ENCODE measurements at places on chromosomes 4 and X.
A peak's percentile ranks its signal among the peaks of the same experiment; 100 is the strongest.

DNA sequence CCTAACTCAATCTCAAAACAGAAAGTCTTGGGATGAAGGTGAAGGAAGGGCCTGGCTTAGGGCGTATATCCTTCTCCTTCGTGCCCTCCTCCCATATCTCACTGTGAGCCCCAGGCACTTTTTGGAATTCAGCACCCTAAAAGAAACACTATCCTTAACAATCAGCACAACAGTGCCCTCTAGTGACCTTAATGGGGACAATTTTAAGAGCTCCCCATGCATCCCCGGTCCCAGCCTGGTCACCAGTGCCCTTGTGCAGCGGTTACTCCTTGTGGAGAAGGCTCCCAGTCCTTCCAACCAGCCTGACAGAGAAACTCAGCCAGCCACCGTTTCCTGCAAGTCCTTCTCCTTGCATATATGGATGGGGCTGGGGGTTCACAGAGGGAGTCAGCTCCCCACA lies 4.2 kb downstream of the PAK3 start:
- peak; percentile 38 for DNase-seq

DNA sequence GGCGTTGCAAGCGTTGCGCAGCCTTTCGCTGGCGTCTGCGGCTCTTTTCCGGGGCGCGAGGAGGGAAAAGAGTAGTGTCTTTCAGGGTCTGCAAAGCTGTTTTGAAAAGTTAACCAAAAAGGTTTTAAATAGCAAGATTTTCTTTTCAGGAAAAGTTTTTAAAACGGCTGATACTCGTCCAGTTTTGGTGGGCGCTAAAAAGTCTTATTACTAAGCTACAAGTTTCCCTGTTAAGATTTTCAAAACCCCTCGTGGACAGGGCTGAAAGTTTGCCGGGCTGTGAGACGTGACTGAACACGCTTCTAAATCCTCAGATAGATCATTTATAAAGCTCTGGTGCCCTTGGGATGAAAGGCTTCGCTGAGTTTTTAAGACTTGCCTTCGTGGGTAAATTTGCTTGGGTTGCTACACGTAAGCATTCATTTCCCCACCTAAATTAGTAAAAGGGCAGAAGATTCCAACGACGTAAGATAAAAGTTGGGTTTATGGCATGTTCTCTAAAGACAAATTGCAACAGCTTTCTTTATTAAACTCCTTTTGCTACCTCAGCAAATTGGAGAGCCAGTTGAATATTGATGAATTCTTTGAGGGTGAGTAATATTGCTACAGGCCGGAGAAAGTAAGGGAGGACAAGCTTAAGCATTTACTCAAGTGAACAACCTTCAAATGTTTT lies 91.5 kb downstream of the HPRT1 start:
- no peak for DNase-seq

DNA sequence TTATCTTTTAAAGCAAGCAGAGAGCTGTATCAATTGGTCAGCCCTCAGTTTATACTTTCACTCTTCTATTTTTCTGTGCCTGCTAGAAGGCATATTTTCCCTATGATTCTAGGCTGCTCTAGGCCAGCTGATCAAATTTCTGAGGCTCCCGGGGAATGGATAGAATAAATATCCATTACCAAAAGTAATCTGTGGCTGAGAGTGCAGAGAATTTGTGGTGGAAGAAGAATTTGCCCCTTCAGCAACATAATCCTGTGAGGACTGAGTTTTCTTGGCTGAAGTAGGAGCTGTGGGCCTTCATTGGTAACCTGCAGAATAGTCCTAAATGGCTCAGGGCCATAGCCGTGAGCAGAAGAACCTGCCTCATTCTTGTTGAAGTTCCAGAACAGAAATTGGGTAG lies 314.6 kb upstream of the CASK start:
- no peak for DNase-seq

- no peak for DNase-seq
Measured at GRCh38 chr4:79982601-79983322, 90.3 kb downstream of the ANTXR2 start.

GRCh38 chr4:105596684-105597083 lies 44.3 kb downstream of the ARHGEF38 start:
- no peak for DNase-seq
